ENCODE measurements at places on chromosomes 1 and 21.

- DNase-seq: no peak
These were observed 37.3 kb downstream of the OLFML2B start for GRCh38 chr1:161986328-161986727.

GRCh38 chr1:161342821-161343220, 24.9 kb downstream of the CFAP126 start:
- DNase-seq: no peak

DNA sequence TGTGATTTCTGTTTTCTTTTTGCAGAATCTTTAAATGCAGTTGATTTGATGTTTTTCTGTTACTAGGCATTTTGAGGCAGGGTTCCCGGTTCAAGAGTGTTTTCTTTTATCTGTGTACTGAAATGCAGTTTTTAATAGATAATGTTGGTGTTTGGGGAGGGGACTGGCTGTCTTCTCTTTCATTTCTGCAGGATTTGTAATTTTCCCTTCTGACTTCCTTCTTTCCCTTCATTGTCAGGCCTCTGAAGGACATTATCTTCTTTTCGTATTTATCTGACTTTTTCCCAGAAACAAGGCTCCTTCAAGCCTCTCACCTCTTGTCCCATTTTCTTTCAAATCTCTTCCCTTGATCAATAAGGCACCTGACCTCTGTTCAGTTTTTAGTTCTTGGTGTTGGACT, 1.5 kb upstream of the GALNT2 start:
- DNase-seq: no peak

GRCh38 chr1:181345146-181345545, 138.2 kb upstream of the CACNA1E start:
- no peak for DNase-seq

- DNase-seq: no peak
These were observed 89.9 kb upstream of the SLC2A1 start for GRCh38 chr1:43048601-43049011.

- DNase-seq: no peak
These were observed 13.8 kb downstream of the SNX7 start for GRCh38 chr1:98675282-98675681.

DNA sequence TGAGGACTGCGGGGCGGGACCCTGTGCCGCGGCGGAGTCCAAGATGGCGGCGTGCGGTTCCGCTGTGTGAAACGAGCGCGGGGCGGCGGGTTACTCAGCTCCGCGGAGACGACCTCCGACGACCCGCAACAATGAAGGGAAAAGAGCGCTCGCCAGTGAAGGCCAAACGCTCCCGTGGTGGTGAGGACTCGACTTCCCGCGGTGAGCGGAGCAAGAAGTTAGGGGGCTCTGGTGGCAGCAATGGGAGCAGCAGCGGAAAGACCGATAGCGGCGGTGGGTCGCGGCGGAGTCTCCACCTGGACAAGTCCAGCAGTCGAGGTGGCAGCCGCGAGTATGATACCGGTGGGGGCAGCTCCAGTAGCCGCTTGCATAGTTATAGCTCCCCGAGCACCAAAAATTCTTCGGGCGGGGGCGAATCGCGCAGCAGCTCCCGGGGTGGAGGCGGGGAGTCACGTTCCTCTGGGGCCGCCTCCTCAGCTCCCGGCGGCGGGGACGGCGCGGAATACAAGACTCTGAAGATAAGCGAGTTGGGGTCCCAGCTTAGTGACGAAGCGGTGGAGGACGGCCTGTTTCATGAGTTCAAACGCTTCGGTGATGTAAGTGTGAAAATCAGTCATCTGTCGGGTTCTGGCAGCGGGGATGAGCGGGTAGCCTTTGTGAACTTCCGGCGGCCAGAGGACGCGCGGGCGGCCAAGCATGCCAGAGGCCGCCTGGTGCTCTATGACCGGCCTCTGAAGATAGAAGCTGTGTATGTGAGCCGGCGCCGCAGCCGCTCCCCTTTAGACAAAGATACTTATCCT, 430 bp downstream of the RBM15 start:
- DNase-seq: peak; percentile 20
